Posterior cingulate gyrus (tissue), 11 donors: ENCODE measurements at places on chromosomes 3 and 15.

DNA sequence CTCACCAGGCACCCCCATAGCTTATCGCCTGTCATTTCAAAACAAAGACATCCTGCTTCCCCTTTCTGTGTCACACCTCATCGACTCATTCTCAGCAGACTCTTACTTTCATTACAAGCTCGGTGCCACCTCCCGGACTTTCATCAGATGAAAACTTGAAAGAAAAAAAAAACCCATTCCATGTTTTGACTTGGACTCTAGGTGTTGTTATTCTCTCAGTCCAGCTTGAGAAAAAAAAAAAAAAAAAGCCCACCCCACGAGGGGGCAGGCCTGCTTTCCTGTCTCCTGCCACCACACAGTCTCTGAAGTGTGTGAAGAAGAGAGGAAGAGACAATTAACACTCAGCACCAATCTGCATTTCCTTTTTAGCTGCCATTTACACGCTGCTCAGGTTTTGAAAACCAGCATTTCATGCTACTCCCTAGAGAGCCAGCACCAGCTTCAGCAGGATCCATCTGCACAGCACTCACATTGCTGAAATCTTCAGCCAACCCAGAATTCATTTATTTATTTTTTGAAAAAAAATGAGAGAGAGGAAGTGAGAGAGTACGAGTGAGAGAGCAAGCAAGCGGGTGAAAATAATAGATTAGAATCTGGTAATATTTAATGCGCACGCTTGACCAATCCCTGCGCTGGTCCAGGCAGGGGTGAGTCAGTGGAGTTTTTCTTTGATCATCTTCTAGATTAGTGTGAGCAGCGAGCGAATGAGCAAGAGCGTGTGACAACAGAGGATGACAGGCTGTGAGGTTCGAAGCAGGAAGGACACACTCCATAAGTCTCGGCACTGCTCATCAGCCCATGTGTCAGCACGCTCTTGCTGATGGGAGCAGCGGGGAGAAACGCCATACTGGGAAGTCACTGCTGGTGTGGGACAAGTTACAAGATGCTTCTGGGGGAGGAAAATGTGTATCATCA, 23.5 kb downstream of the ZNF80 start:
- DNase-seq: no peak

GRCh38 chr3:187369089-187369447, 883 bp downstream of the RTP4 start:
- no peak for DNase-seq

DNA sequence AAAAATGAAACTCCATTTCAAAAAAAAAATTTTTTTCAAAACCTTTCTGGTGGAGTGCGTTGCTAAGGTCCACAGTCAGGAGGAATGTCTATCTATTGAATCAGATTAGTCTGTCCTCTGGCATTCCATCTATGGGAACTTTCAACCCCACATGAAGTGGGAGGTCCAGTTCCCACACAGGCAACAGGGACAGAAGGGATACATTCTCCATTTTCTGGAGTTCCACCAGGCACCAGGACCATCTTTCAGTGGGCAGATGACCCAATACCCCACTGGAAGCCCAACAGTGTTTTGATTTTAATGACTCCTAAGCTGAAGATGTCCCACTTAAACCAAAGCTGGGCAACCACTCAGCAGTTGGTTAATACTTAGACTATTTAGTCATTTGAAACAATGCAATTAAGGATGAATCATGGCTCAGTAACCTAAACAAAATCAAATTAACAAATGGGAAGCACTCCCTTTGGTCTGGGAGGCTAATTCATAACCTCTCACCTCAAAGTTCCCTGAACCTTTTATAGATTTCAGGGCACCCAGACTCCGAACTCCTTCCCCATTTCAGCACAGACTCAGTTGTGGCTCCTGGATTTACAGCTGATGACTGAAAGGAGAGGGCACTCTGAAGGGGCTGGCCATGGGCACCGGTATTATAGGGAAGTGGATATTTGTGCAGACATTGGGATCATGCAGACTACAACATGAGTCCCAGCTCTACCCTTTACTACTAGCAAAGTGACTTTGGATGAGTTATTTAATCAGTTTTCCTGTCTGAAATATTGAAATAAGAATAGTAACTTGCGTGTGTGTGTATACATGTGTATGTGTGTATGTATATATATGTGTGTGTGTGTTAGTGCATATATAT, 264.3 kb upstream of the LRTM1 start:
- DNase-seq: no peak

GRCh38 chr15:38454696-38455090, 766 bp downstream of the FAM98B start:
- DNase-seq: no peak

- no peak for DNase-seq
Observed at GRCh38 chr3:197458179-197458707, 97.5 kb downstream of the BDH1 start.

GRCh38 chr3:123374016-123374415, 74.9 kb downstream of the ADCY5 start:
- no peak for DNase-seq

DNA sequence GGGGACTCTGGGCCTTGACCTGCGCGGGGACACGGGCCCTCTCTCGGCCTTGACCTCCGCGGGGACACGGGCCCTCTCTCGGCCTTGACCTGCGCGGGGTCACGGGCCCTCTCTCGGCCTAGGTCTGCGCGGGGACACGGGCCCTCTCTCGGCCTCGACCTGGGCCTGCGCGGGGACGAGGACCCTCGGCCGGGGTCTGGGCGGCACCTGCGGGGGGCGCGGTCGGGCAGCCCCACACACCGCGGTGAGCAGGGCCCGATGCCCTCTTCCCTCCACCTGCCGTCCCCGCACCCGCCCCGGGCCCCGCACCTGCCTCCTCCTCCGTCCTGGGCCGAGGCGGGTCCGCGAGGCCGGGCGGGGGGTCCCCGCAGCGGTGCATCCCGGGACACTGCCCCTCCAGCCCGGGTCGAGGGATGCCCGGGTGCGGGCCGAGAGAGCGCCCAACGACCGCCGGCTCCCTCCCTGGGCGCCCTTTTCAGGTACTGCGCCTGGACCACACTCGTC, 15.6 kb upstream of the CERS3 start:
- DNase-seq: no peak

DNA sequence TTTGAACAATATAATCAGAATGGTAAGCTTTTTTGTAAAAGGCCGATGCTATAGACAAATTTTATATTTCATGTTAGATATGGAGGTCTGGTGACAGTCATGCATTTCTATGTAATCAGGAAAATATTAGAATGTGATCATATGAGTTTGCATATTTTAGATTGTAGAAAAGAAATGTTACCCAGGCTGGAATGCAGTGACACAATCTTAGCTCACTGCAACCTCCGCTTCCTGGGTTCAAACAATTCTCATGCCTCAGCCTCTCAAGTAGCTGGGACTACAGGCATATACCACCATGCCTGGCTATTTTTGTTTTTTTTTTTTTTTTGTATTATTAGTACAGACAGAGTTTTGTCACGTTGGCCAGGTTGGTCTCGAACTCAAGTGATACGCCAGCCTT, 152.0 kb downstream of the LMLN start:
- DNase-seq: no peak

DNA sequence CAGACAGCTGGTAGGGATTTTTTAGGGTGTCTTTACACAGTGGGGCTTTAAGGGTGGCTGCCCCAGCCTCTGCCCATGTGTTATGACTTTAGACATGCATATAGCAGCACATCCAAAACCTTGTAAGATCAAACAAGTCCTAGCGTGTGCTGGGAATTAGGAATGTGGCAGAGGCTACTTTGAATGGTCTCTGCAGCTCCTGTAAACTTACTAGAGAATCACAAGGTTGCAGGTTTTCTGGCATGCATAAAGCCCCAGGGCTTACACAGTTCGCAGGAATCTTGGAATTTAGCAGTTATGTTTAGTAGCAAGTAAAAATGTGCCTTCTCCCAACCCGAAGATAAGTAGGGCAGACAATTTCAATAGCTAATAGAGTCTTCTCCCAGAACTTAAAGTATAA, 46.9 kb upstream of the COL6A6 start:
- no peak for DNase-seq

DNA sequence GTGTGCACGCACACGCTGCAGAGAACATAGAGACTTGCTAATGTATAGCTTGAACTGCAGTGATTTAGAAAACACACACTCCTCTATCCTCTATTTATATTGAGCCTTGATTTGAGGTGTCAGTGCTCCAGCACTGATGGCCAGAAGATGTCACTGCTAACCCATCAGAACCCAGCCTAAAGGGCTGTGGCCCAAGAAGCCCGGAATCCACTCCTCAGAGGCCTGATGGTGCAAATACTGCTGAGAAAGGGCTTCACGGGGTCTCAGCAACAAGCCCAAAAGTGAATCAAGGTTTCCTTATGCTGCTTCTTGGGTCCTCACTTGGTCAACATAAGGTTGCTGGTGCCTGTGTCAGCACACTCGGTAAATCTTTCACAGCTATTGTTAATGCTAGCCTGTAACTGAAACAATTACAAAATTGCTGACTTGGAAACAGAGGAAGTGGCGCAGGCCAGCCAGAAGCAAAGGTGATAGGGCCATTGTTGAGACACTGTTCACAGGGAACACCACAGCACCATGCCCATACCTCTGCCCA, 60.3 kb downstream of the HEG1 start:
- DNase-seq: no peak

- no peak for DNase-seq
Observed at GRCh38 chr3:17808994-17809393, 66.6 kb upstream of the TBC1D5 start.

GRCh38 chr3:197798863-197799262, 7.8 kb downstream of the LRCH3 start:
- no peak for DNase-seq

DNA sequence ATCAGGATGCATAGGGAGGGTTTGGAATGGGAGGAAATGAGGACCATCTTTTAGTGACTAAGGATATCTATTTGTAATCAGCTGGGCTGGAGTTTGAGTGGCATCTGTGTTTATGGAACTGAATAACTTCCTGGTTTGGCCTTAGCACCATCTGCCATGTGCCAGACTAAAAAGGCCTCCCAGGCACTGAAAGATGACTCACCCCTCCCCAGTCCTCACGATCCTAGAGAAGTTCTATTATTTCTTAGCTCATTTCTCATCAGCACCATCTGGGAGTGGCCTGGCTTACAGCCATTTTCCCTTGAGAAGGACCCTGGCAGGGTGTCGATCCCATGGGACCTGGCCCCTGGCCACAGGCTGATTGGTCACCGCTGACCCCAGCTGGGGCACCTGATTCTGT, 23.9 kb upstream of the CTXND1 start:
- DNase-seq: no peak

DNA sequence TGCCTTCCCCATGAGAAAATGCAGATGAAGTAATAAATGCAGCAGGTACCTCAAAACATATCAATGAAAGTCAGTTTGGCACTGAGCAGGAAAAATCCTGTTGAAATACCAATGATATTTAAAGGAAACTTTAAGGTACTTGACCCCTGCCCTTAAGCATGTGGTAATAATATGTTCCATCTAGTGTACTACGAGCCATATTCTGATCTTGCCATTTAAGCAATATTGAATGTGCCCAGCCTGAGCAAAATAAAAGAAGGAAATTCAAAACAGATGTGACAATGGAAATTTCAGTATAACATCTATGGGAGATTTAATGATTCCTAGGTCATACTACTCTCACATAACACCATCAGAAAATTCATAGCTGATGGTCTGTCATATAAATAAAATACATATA, 191.8 kb upstream of the CGNL1 start:
- no peak for DNase-seq

- DNase-seq: no peak
Observed at GRCh38 chr3:15794842-15795650, 2.7 kb downstream of the ANKRD28 start.
